Activated T-helper 1 cell treated with anti-CD3 and anti-CD28 coated beads, Interleukin-2, amount 50 U/mL, for 16 hours (primary cell): ENCODE measurements at places on chromosomes 5 and 9.

DNA sequence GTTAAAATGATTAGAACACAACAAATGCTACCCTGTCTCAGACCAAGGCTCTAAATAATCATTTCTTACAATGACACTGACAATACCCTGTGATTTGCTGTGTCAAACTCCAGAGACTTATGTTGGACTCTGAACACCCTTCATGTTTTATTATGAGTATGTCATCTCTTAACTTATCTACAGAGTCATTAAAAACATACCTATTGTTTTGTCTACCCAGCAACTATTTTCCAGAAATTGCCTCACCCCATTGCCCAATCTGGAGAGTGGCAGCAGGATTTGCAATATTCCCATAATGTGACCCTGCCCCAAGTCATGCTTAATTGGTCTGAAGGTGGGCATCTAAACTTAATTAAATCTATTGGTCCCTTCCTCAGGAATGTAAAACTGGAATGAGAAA lies 23.0 kb upstream of the KIF2A start:
- DNase-seq, result no peak

- no peak for DNase-seq
These were observed 378.4 kb upstream of the SGCD start for GRCh38 chr5:155948576-155948975.

DNA sequence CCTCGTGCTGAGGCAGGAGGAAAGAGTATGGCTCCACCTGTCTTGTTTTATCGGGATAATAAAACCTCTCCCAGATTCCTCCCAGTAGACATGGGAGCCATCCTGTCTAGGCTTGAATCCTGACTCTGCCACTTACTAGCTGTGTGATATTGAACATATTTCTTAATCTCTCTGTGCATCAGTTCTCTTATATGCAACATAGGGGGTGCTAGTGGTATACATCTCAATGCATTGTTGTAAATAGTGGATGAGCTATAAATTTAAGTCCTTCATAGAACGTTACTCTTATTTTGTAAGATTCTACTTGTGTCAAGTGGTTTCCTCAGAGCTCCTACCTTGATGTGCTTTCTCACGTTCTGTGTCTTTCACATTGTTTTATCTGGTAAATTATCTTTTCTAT lies 417.7 kb upstream of the POU5F2 start:
- DNase-seq, result no peak

DNA sequence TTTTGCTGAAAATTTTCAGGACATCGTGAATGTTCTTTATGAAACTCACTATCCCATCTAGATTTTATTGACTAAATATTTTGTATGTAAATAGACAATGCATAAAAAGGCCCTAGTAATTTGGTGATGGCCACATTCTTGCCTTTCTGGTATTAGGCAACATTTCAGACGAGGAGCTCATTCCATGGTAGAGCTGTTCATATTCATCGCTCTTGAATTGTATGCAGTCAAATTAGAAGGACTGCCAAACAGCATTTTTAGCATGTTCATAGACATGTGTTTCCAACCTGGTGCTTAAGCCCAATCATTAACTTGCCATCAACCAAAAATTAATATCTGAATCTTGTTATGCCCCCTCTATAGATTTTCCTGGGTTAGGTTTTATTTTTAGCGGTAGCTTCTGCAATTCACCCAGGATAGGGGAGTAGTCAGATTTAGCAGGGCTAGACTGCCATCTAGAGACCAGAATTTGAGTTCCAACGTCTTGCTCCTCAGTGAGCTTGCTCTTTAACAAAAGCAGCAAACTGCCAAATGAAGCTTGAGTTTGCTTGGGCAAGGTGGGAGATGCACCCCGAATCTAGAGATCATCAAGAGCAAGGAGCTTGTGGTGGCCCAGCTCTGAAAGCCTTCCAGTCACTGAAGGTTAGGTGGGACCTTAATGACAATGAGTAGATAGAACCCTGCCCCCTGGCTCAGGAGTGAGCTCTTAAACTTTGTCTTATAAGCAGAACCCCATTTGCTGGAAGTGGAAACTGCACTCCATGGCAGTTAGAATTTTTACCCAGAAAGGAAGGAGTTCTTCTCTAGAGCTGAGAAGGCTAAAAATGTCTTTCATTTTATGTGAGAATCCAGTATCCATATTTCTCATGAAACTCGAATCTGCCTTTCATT lies 456.2 kb downstream of the RASEF start:
- DNase-seq, result no peak

GRCh38 chr5:175797521-175798038 lies 73.8 kb upstream of the CPLX2 start:
- DNase-seq, result no peak

GRCh38 chr9:126617003-126617822 lies 3.5 kb downstream of the LMX1B start:
- DNase-seq, result no peak

DNA sequence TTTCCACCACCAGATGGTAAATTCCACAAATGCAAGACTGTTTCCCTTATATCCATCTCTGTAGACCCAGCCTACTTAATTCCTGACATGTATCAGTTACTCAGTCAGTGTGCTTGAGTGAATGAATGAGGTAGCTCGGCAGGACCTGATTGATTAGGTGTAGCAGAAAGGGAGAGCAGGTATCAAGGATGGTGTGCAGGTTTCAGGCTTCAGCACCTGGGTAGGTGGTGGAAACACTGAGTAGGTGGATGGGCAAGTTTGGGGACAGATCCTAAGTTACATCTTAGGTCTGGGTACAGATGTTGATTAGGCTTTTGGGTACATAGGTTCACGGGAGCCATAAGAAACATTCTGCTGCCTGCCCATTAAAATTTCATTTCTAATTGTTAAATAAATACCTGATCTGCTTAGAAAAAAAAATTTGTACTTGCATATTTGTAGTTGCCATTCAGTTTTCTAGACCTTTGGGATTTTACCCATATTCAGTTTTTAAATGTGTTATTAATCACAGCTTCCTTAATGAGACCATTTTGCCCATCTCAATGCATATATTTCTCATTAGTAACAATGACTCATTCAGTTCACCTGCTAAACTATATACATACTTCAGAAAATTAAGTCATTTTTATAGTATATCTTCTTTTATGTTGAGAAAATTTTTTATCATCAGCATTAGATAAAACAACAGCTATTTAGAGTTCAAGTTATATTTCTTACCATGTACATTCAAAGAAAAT lies 111.8 kb downstream of the INIP start:
- DNase-seq, result no peak

DNA sequence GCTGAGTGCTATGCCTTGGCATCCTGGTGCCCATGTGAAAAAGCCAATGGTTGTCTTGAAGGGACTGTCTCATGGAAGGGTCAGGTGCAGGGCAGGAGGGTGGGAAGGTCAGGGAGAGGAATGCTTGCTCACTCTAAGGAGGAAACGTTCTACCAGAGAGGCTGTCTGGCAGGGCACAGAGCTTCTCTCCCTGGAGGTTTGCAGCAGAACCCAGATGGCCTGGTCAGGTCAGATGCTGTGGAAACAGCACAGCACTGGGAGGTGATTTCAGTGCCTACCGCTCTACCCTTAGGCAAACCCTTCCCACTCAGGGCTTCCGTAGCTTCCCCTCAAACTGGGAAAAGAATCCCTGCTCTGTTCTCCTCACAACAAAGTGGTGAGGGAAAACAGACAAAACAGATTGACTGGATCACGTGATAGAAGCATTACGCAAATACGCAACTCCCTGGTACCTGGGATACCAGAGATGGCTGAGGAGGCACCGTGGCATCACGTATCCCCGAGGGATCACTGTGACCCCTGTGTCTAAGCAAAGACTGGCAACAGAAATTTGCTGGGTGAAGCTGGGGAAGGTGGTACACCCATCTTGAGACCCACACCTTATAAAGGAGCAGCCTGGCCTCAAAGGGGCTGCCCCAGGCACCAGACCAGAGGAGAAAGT lies 3.9 kb upstream of the MGAT1 start:
- DNase-seq, result no peak

- DNase-seq, result no peak
These were observed 70.1 kb upstream of the RAPGEF1 start for GRCh38 chr9:131809941-131810344.
